ENCODE measurements at places on chromosomes 2 and 18. TPM values are rescaled to one million over a fixed set of nuclear protein-coding genes. Genes with fewer than 3 reads are reported as not detected.

Gene TMEFF2
- 1.4 TPM for total RNA-seq

DNA sequence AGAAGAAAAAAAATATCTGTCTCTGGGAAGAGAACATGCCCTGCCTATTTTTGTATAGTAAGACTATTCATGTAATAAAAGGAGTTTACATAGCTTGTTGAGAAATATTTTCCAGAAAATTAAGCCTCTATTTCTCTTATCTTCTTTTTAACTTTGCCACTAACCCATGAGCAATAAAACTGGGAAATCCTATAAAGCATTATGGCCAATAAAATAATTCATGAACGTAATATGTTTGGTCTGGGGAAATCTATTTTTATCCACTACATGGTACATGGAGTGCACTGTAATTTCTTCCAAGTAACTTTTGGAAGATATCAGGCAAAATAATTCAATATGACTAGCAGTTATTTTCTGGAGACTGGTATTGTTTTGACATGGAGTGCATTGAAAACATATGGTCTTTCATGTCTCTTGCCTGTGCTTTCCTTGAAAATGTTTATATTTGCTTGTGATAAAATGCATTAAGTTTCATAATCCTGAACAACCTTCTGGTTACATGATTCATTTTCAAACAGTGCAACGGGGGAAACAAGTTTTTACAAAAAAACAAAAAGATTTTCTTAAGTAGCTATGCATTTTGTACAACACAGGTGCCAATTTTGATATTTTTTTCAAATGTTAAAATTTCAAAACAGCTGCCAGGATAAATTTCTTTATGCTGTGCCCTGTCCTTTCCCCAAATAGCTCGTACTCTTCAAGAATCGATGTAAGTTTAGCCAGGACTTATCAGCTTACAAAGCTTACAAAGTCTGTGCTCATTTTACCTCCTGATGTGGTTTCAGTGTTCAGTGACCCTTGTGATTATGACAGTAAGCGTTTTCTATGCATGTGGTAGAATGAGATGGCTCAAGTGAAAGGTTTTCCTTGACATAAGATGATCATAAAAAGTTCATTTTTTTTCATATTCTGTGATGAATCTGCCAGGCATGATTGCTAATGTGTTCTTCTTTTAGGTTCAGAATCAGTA, 194.5 kb downstream of the UBE2E3 start:
- H3K4me1 ChIP-seq = peaks cover 2% of the 10 kb centered on the region
- DNase-seq = peak; percentile 50
- no peaks in the 10 kb centered on the region for H3K36me3 ChIP-seq
- H3K27me3 ChIP-seq = no peaks in the 10 kb centered on the region
- no peak overlapping the region for H3K4me3 ChIP-seq
- no peak overlapping the region for H3K27ac ChIP-seq

- H3K27ac ChIP-seq = peak overlapping the region; percentile 49
- peaks cover 11% of the 10 kb centered on the region for H3K4me1 ChIP-seq
- H3K4me3 ChIP-seq = peak overlapping the region; percentile 23
- H3K36me3 ChIP-seq = peaks cover 48% of the 10 kb centered on the region
- no peaks in the 10 kb centered on the region for H3K27me3 ChIP-seq
- DNase-seq = peak; percentile 50
These were observed 10.1 kb downstream of the RND3 start for GRCh38 chr2:150477347-150477746.

- 0 out of 2 replicates have a peak, but pooled peaks cover 5% of the 10 kb centered on the region for H3K4me1 ChIP-seq
- no peak for DNase-seq
- H3K27me3 ChIP-seq = no peaks in the 10 kb centered on the region
- peak overlapping the region; percentile 52 for H3K27ac ChIP-seq
- H3K36me3 ChIP-seq = peaks cover 72% of the 10 kb centered on the region
These were observed 41.6 kb downstream of the GFPT1 start for GRCh38 chr2:69345434-69345833.

- no peak for DNase-seq
- H3K27me3 ChIP-seq = peaks cover 39% of the 10 kb centered on the region
- no peaks in the 10 kb centered on the region for H3K4me1 ChIP-seq
- H3K4me3 ChIP-seq = no peak overlapping the region
- no peaks in the 10 kb centered on the region for H3K36me3 ChIP-seq
- H3K27ac ChIP-seq = no peak overlapping the region
These were observed 11.2 kb downstream of the GRP start for GRCh38 chr18:59231114-59231513.

Gene MAIP1
- total RNA-seq = 18.3 TPM

Gene FSHR
- total RNA-seq = not detected

DNA sequence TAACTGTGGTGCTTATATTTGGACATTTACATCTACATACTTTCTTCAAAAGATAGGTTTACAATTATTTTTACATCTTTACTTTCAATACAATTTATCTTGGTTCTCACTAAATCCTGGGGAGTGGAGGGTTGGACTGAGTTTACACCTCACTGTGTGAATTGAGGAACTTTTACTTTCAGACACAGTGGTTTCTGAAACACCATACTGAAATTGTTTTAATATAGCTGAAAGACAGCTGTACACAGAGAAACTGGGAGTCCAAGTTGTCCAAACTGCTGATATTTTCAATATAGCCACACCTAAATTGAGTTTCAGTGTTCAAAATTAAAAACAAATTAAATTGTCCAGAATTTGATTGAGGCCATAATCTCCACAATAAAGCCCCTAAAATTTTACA, 16.8 kb downstream of the KCNH7 start:
- no peaks in the 10 kb centered on the region for H3K36me3 ChIP-seq
- no peak overlapping the region for H3K4me3 ChIP-seq
- H3K27ac ChIP-seq = no peak overlapping the region
- H3K4me1 ChIP-seq = no peaks in the 10 kb centered on the region
- no peak for DNase-seq
- H3K27me3 ChIP-seq = no peaks in the 10 kb centered on the region

Gene DPP4
- 24.2 TPM for total RNA-seq

Gene C2orf74
- 10.3 TPM for total RNA-seq

DNA sequence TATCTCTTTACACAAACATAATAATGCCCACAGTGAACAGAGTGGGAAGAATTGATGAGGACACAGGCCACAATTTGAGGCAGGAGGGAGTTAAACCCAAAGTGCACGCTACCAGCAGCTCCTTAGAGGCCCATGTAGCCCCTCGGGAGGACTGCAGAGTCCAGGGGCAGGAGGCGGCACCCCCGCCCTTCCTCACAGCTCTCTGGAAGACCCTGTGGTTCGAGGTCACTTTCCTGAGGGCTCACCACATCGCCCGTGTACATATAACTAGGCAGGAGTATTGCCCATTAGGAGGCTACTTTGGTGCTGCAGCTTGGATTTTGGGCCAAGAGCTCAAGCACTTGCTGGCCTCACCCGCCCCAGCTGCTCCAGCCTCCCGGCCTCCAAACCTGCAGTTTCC, 22.2 kb upstream of the CIDEA start:
- DNase-seq = no peak
- H3K4me3 ChIP-seq = no peak overlapping the region
- H3K4me1 ChIP-seq = no peaks in the 10 kb centered on the region
- H3K27me3 ChIP-seq = peaks cover 4% of the 10 kb centered on the region
- H3K27ac ChIP-seq = no peak overlapping the region

GRCh38 chr2:148981324-148981723, 57.2 kb upstream of the LYPD6B start:
- H3K36me3 ChIP-seq = no peaks in the 10 kb centered on the region
- no peaks in the 10 kb centered on the region for H3K27me3 ChIP-seq
- no peak overlapping the region for H3K27ac ChIP-seq
- H3K4me3 ChIP-seq = no peak overlapping the region

Gene CROCC2
- total RNA-seq = not detected

GRCh38 chr2:191979221-191979730, 132.4 kb upstream of the CAVIN2 start:
- no peaks in the 10 kb centered on the region for H3K27me3 ChIP-seq
- DNase-seq = no peak
- no peak overlapping the region for H3K4me3 ChIP-seq
- 0 out of 2 replicates have a peak, but pooled peaks cover 2% of the 10 kb centered on the region for H3K4me1 ChIP-seq

- no peak for DNase-seq
- no peak overlapping the region for H3K4me3 ChIP-seq
- H3K27me3 ChIP-seq = peaks cover 17% of the 10 kb centered on the region
- no peaks in the 10 kb centered on the region for H3K36me3 ChIP-seq
These were observed 368.4 kb upstream of the HS6ST1 start for GRCh38 chr2:128686881-128687555.

Gene NT5C1B
- total RNA-seq = not detected

Gene SGO2
- total RNA-seq = 6.3 TPM

Gene PAIP2B
- total RNA-seq = 0.18 TPM

DNA sequence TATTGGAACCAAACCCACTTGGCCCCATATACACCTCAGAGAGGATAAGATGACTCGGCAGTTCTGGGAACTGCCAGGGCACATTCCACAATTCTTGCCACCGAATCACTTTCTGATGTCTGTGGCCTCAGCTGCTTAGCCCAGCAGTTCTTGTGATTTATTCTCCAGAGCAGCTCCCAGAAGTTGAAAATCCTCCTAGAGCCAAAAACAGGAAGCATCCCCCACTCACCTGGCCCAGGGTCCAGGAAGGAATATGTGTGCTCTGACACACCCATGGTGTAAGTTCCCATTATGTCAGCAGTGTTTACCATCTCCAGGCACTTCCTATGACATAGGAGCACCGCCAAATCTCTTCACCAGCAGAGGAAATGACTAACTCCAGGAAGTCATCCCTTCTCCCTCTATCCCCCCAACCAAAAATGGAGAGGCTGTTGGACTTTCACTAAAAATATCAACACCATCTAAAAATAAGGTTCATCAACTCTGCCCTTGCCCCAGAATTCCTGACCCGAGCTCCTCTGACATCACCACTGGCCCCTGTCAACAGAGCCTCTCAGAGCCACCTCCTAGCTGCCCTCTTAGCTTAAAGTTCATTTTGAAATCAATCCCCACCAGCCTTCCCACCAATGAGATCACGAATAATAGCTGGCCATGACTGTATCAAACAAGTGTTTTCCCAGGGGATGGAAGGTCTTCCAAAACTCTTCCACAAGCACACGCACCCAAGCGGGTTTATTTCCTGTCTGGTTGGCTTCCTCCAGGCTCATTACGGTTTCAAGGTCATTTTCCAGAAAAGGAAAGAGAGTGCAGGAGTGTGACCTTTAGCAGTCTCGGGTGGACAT, 223.1 kb upstream of the PARD3B start:
- H3K27ac ChIP-seq = no peak overlapping the region
- peaks cover 3% of the 10 kb centered on the region for H3K4me1 ChIP-seq
- H3K4me3 ChIP-seq = no peak overlapping the region
- H3K27me3 ChIP-seq = no peaks in the 10 kb centered on the region
- no peaks in the 10 kb centered on the region for H3K36me3 ChIP-seq

DNA sequence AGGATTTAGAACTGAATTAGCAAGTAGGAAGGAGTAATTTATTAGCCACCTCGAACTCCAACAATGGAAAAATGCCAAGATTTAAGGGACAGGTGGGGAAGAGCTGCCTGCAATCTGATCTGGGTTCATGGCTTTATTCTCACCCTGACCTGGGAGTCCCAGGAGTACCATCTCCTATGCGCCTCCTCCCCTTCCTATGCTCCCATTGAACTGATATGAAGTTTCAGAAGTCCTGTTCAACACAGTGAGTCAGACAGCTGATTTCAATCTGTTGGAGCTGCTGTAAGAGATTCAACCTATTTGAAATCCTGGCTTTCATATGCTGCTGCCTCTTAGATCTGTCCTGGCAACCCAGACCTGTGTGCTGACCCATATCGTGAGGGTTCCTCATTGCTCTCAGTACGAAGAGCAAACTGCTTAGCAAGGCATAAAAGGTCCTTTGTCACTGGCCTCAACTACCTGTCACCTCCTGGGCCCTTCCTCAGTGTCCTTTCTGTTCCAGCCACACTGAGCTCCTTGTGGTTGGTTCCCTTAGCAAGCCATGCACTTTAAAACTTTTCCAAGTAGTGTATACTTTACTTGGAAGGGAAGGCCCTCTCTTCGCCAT, 15.9 kb upstream of the CD28 start:
- peak; percentile 38 for DNase-seq
- no peak overlapping the region for H3K27ac ChIP-seq

Gene FAM228A
- not detected for total RNA-seq

DNA sequence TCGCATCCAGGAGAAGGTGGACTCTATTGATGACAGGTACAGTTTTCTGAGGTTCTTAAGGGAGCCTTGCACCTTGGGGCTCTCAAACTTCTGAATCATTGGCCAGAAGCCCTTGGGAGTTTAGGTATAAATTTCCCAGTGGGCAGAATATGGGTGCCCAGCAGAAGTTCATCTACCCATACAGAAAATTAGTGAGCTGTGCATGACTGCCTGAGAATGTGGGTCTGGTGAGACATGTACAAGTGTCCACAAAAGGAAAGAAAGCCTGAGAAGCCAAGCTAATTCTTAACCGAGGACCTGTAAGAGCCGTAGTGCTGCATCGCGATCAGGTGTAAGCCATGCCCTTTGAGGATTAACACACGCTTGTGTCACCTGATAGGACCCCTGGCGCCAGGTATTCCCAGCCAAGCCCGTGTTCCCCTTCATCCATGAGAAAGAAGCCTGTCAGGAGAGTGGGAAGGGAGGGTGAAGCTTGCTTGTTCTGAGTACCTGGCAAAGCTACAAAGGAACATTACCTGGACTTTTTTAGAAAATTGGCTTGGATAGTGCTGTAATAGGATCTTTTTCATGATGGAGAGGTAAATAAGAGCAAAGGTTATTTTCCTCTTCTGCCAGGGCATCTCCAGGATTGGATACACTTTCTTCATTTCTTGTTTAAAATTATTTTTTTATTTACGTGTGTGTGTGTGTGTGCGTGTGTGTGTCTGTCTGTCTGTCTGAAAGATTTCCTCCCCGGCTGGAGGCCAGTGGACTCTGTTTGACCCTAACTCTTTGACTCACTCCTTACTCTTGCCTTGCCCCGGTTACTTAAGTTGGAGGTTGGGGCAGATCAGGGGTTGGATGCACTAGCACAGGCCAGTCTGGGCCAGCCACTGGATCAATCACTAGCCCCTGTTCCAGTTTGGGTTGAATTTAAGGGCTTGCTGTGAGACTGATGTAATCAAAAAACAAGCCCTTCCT, 90.4 kb upstream of the EML6 start:
- no peaks in the 10 kb centered on the region for H3K27me3 ChIP-seq
- DNase-seq = peak; percentile 83
- peaks cover 53% of the 10 kb centered on the region for H3K36me3 ChIP-seq

Data from IMR-90 (cell line).